ENCODE measurements at places on chromosomes 5 and 9.

DNA sequence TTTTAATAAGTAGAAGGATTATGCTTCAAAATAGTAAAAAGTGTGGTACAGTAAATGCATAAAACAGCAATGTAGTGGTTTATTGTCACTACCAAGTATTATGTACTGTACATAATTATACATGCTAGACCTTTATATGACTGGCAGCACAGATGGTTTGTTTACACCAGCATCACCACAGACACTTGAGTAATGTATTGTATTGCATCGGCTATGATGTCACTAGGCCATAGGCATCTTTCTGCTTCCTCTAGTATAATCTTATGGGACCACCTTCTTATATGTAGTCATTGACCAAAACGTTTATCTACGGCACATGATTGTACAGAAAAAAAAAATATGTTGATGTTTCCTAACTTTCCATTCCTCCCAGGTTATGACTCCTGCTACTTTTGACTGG is 31.9 kb upstream of the SSBP2 start:
- no peak for DNase-seq

DNA sequence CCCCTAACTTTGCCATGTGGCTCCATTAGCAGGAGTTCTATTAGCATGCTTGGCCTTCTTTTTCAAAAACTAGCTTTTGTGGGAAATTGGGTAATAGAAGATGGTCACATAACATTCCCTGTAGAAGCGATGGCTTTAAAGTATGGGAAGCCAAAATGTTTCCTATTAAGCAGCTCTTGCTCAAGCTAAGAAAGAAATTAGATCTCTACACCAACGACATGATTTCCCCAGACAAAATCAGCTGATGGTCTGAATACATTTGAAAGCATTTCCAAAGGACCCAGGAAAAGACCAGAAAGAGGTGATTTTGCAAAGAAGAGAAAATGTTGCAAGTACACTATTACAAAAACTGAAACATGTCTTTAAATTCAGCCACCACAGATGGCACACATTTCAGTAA is 4.8 kb upstream of the NFIL3 start:
- DNase-seq, result no peak

- no peak for DNase-seq
Observed at GRCh38 chr9:21856301-21857094, 54.1 kb downstream of the MTAP start.

DNA sequence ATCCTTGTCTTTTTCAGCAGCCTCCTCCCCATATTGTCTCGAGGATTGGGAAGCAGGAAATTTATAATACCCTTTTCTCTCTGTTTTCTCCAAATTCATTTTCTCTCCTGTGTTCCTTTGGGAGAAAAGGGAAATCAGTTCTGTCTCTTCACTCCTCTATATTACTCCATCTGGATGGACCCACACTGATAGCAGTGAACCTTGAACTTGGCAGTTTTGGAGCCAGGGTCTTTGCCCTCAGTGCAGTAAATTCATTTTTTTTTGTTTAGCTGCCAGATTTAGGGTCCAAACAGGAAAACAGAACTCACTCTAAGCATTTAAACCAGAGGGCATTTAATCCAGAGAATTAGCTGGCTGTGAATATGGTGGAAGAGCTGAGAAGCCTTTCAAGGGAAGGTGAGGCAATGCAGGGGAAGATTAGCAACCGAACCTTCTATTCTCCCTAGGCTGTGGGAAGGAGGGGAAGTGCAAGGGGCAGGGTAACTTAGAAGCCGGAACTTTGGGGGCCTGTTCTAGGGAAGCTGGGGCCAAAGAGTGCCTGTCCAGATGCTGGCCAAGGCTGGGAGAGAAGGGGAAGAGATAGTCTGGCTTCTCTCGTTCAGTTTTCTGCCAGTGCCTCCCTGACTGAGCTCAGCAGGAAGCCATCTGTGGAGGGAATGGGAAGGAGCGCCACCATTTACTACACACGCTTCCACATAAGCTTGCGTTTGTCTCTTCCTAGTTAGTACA is 16.3 kb upstream of the NPR2 start:
- no peak for DNase-seq

DNA sequence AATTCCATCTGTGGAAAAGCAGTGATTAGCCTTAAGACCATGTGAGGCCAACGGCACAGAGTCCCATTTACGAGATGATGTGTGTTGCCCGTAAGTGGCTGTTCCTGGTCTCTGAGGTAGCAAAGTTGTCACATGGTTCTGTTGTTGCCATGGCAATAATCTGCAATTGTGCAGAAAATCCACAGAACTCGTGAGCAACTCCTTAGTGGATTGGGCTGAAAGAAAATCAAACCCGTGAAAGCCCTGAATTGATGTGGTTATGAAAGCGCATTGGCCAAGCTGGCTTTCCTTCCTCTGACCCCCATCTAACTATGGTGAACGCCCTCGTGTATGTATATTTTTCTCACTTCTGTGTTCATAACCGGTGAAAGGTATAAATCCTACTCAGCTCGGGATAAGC is 614.7 kb downstream of the EBF1 start:
- no peak for DNase-seq

DNA sequence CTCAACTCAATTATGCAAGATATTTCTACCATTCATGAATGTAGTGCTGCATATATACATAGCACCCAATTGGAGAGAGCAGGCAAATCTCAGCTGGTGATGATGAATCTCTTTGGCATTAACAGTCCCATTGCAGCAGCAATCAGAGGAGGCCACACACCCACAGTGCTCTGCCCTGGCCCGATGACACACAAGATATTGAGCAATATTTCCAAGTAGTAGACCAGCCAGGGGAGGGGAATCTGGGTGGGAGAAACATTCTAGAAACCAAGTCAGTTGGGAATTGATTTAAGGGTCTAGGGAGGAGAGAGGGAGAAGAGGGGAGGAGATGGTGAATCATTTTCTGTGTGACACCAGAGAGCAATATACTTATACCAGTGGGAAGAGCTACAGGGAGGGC is 14.9 kb upstream of the C5orf63 start:
- DNase-seq, result peak; percentile 29

DNA sequence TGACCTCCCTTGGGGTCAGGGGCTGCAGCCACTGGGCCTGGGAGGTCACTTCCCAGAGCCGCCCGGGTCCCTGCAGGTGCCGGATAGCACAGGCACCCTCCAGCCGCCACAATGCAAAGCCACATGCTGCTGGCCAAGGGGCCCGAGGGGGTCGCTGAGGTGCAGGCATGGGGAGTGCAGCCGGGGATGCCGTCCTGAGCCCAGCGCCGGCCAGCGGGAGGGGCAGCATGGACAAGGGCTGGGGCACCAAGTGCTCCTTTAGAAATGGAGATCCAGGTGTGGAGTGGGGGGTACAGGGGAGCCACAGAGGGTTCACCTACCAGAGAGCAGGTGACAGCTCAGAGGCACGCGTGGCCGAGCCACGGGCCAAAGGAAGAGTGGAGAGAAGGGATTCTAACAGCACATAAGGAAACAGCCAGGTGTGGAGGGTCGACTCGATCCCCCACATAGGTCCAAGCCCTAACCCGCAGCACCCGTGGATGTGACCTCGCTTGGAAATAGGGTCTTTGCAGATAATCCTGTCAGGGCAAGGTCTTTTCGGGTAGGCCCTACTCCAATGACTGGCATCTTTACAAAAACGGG is 24.7 kb downstream of the ZDHHC11B start:
- peak; percentile 20 for DNase-seq

DNA sequence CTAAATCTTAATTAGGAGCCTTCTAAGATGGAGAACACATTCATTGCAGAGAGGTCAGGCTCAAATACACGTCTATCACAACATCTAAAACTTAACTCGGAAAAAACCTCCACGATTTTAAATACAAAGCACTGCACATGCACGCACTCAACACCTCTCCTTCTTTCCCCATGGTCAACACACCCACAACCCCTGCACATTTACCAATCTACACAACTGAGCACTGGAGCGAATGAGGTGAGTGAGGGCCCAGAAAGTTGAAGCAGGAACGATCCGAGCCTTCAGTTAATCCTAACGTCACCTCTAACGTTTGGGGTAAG is 278 bp upstream of the NIPSNAP3A start:
- DNase-seq, result no peak

DNA sequence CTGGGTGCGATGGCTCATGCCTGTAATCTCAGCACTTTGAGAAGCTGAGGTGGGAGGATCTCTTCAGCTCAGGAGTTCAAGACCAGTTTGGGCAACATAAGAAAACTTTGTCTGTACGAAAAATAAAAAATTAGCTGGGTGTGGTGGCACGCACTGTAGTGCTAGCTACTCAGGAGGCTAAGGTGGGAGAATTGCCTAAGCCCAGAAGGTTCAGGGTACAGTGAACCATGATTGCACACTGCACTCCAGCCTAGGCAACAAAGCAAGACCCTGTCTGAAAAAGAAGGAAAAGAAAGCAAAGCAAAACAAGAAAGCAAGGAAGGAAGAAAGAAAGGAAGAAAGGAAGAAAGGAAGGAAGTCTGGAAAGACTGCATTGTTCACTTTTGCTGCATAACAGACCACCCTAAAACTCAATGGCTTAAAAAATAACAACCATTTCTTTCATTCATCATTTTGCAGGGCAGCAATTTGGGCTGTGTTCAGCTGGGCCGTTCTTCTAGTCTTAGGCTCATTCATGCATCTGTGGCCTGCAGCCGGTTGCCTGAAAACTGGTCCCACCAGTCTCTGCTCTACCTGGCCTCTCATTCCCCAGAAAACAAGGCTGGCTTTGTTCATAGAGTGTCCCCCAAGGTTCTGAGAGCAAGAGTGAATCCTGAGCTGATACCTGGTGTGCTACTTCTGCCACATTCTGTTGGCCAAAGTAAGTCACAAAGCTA is 82.4 kb upstream of the MIER3 start:
- no peak for DNase-seq

DNA sequence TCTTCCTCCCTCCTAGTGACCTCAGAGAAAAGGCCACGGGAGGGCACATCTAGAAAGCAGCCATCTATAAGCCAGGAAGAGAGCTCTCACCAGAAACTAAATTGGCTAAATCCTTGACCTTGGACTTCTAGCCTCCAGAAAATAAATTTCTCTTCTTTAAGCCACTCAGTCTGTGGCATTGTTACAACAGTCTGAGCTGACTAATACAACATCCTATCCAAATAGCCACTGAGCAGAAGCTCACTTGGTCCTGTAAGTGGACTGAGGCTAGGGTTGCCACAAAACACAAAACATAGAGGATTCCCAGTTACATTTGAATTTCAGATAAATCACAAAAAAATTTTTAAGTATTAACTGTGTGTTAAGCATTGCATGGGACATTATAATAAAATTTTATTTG is 383.4 kb downstream of the MLLT3 start:
- DNase-seq, result no peak

GRCh38 chr5:4095918-4096630 is 500.4 kb downstream of the IRX1 start:
- no peak for DNase-seq

GRCh38 chr5:143262393-143263174 is 140.9 kb downstream of the NR3C1 start:
- no peak for DNase-seq

DNA sequence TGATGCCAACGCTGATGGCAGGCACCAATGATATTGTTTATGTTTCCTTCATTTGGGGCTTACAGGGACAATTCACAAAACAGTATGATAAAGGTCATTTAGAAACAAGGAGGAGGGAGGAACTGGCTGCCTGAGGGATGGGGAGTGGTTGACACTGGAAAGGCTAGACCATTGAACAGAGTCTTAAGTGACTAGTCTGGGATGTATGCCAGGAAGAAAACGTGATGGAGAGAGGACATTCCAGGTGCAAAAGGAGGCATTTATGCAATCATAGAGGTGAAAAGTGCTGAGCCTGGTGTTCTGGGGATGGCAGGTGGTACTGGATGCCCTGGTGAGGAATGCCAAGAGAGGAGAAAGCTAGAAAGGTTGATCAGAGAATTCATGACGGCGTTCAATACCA is 153.4 kb downstream of the ZNF462 start:
- DNase-seq, result no peak

- DNase-seq, result no peak
Observed at GRCh38 chr5:30001826-30002225, 1191.7 kb upstream of the CDH6 start.

- DNase-seq, result no peak
Observed at GRCh38 chr9:95118596-95118995, 198.9 kb downstream of the FANCC start.

DNA sequence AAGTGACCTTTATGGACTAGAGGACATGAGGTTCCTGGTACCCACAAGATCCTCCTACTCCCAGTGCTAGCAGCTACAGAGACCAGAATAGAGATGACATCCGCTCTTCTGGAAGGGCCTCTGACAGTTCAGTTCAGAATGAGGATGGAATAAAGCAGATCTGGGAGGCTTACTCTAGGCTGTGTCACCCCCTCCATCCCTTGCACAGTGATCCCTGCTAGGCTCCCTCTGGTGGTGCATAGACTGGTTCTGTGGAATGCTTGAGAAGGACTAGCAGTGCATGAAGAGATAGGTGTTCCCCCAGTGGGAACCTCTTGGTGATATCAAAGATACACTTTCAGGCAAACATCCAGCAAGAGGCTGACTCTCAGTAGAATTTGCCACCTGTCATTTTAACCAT is 83.0 kb downstream of the NPR3 start:
- DNase-seq, result no peak

- DNase-seq, result no peak
Observed at GRCh38 chr5:180591311-180591887, at the start of gene SCGB3A1. SCGB3A1 (minus strand) TSS chr5:180591499; CDS start chr5:180591462, 37 bp downstream.

DNA sequence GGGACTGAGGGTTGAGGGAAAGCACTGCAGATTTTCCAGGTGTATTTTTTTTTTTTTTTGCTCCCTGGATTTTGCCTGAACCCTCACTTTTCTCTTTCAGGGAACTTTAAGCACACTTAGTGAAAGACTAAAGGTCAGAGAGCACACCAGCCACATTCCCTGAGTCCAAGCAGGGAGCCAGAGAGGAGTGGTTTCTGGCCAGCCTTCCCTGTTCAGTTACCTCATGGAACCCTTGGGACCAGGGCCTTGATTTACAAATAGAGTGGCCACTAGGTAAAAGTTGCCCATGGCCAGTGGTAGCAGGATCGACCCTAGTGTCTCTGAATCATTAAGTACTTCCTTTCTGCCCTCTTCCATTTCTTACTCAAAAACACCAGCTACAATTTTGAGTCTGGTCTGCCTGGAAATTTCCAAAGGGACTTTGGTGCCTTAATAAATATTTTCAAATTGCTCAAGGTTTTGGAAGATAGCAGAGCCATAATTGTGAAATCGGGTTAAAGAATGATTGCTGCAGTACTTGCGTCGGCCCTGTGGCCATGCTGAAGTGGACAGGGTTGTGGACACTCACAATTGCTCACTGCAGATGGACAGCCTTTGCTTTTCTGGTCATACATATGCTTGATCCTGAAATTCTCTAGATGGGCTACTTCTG is 14.5 kb downstream of the PALM2AKAP2 start:
- DNase-seq, result no peak

GRCh38 chr5:56838409-56839039 is 23.2 kb downstream of the MAP3K1 start:
- DNase-seq, result no peak

DNA sequence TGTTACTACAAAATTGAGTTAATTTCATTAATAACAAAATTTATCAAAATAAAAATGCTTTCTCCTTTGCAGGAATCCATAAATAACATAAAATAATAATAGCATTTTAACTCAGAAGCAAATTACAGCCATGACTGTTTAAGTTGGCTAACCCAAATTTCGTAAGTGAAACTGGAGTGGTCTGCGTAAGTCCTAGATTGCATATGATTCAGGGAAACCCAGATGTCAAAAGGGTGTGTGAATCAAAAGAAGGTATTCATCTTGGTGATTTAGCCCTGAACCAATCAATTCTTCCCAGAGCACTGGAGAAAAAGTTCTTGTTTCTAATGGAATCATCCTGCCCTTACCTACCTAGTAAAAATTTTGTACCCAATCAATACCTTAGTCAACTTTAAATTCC is 547.6 kb downstream of the RAB3C start:
- no peak for DNase-seq
